ENCODE measurements at places on chromosomes 5 and 9.

DNA sequence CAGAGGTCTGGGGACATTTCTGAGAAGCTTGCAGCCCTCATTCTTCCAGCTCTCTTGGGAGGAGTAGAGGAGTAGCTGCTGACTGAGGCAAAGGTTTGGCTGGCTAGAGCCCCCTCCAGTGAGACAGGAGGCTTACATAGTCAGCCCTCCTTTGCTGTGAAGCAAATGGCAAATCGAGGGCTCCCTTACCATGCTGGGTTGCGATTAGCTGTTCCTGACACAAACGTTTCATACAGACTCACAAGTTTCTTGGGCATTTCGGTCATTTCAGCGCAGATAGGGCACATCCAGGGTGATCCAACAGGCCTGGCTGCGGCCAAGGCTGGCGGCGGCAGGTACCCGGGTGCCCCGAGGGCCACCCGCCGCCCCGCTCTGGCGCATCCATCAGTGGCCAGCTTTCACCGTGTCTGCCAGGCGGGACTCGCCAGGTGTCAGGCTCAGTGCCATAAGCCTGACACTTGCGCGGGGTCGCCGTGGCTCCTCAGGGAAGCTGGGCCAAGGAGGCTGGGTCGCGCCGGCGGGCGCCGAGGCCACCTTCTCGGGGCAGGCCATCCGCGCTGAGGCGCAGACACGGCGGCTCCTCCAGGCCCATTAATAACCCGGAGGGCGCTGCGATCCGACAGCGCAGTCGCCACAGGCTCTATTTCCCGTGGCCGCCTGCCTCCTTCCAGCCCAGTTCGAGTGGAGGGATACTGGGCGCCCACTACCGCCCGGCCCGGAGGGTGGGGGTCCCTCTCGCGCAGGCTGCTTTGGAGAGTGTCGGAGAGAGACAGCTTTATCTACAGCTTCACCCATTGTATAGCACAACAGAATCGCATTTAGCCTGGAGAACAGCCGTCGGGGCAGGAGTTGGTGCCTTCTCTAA is 9.1 kb downstream of the PRDM6 start:
- DNase-seq: no peak

DNA sequence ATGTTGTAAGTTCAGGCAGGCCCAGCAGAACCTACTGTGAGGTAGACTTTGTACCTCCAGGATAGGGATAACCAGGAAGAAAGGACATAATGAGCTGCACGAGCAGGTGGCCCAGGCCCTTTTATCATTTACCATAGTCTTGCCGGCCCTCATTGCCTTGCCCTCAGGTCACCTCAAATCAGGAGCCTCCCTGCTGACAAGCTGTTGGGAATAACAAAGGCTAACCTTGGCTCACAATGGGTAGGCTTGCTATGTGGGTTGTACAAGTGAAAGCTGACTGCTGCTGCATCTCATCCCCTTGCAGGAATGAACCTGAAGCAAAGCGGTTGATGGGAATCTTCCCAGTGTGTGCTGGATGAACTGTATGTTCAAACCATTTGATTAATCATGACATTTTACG is 159.5 kb upstream of the ACTBL2 start:
- no peak for DNase-seq

DNA sequence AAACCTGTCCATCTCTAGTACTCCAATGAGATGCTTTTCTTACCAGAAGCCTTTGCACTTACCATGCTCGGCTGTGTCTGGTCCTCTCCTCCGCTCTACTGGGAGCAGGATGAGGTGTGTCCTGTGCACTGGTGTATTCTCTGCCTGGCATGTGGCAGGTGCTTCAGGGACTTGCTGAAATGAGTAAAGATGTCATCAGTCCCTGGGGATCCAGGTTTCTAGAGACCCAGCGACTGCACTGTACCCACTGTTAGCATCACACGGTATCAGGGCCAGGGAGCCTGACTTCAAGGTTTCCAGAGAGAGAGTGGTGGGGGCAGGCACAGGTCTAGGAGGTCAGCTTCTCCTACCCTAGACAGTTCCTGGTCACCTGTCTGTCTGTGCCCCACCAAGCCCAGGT is 10.5 kb downstream of the PTTG1 start:
- no peak for DNase-seq

GRCh38 chr5:143886651-143887638 is 75.0 kb downstream of the HMHB1 start:
- DNase-seq: peak; percentile 87

GRCh38 chr9:18632632-18633403 is 158.9 kb downstream of the ADAMTSL1 start:
- DNase-seq: peak; percentile 76

DNA sequence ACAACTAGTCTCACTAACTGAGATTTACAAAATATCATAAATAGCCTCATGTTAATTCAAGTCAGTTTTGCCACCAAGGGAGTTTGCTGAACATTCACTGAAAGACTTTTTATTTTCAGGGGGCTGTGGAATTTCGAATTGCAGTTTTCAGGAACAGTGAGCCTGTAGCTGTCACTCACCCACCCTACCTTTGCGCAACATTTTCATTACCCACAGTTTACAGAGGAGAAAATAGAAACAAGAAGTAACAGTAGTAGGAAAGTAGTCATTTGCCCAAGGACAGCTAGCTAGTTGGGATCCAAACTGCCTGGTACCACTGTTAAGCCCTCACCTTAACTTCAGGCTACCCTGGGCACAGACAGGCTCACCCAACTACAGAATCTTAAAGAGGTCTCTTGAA is 154.1 kb downstream of the ADAMTS12 start:
- no peak for DNase-seq

GRCh38 chr5:54385994-54386393 is 69.5 kb upstream of the HSPB3 start:
- DNase-seq: no peak

- DNase-seq: no peak
Observed at GRCh38 chr5:71982717-71983395, 124.4 kb upstream of the MAP1B start.

DNA sequence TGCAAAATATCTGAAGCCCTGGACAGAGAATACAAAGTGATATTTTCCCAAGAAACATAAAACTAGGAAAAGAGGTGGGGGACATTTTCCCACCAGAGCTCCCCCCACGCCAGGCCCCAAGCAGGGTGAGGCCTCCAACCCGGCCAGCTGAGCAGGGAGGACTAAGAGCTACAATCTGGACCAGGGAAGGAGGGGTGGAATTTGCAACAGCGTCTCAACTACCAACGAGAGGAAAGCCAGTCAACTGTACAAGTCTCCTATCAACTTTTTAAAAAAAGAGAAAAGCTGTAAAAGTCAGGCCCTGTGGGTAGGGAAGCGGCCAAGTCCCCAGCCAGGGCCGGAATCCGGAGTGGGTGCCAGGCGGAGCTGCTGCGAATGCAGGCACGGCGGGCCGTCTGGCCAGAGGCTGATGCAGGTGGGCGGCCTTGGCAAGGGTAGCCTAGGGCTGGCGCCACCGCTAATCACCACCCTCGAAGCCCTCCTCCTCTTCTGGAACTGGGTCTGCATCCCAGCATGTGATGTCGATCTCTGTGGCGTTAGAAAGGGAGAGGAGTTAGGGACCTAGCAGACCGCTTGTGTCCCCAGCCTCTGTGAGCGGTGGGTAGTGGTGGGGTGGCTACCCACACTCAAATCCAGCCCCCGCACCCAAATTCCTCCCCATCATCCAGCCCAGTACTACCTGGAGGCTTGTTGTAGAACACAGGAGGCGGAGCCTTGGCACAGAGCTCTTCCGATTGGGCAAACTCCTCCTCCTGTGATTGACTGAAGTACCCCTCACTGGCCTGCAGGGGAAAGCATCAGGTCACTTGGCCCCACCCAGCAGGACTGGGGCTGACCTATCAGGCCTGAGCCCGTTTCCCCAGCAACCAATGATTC is 10.6 kb downstream of the PRR7 start:
- peak; percentile 95 for DNase-seq

- DNase-seq: no peak
Observed at GRCh38 chr9:75452512-75452911, 364.2 kb downstream of the OSTF1 start.

DNA sequence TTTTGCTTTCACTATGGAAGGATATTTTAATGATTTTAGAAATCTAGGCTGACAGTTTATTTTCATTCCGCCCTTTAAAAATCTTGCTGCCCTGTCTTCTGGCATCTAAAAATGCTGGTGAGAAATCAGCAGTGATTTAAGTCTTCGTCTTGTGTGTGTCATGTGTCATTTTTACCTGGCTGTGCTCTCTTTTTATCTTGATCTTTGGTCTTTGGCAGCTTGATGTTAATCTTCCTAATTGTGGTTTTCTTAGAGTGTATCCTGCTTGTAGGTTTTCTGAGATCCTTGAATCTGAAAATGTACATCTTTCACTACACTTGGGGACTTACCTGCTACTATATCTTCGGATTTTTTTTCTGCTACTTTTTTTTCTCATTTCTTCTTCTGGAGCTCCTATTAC is 11.9 kb upstream of the LPCAT1 start:
- DNase-seq: no peak

- no peak for DNase-seq
Observed at GRCh38 chr5:73564018-73564417, 1.4 kb downstream of the ANKRA2 start.

GRCh38 chr5:175897285-175897684 is 25.9 kb downstream of the CPLX2 start:
- no peak for DNase-seq

DNA sequence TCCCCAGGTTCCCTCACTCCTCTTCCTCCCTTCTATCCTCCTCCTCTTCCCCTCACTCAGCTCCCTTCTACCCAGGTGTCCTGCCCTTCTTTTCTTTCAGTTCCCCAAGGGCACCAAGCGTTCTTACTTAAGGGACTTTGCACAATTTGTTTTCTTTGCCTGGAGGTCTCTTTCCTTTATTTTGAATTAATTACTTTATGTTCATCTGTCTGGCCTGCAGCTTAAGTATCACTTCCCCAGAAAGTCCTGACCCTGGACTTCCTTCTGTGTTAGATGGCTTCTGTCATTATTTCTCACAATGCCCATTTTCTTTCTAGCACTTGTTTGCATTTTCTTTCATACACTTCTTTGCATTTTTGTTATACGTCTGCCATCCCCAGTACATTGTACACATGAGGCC is 350.6 kb downstream of the SH3GL2 start:
- DNase-seq: no peak

DNA sequence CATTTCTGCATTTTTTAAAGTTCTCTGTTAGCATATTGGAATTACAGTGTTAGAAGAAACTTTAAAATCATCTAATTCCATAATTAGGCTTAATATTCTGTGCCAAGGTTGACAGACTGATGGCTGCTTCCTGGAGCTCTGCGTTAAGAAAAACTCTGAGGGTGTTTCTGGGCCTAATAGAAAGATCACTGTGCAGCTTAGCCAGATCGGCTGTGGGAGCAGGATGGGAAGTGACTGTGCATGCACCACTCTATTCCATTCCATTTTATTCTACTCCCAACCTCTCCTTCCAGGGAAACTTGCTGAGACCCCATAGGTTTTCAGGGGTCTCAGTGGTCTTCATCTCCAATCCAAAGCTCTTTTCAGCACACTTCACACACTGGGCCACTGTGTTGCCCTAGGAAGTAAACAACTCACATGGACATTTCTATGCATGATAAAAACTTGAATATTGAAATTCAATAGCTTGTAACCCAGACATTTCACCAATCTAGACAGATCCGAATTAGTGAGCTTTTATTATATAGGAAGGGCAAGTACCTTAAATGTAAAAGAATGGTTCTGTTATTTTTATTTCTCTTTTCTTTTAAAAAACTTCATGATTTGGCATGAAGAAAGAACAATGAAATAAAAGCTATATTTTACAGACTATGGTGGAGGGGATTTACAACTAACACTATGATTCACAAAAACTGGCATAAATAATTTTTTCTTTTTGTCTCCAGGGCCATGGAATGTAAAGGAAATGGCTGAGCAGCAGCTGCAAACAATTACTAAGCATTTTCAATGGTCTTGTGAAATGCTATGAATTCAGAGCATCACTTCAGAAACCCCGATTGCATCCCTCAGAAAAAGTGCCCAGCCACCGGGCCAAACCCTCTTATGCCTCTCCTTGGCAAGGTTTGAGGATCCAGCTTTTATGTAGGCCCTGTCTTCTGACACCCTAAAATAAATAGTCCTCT is 51.4 kb upstream of the DAB2 start:
- DNase-seq: peak; percentile 94

DNA sequence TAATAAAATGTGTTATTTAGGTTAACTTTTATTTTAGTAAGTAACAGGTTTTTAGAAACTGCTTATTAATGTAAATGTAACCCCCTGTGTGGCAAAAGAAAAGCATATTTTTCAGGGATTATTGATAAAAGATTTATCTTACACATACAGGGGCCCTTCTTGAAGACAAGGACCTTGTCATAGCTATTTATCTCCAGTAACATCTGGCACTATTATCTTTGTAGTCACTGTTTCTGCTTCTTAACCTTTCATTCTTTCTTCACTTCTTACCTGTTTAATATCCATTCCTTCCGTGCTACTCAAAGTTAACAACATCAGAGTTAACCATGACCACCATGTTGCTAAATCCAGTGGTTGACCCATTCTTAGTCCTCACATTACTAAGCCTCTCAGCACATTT is 117.8 kb upstream of the VCAN start:
- DNase-seq: no peak

DNA sequence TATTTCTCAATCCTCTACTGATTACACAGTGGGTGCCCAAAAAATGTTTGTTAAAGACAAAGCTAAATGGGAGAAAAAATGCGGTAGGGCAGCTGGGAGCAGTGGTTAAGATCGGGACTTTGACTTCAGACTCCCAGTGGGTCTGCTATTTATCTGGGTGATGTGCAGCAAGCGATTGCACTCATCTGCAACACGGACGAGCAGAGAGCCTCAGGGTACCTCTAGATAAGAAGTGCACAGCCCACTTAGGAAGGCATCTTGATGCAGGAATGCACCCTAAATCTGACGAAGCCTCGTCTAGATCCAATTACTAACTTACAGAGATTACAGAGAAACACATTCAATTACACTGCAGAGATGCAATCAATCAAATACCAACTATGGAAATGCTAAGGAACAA is 4.0 kb downstream of the MAPK9 start:
- DNase-seq: no peak

DNA sequence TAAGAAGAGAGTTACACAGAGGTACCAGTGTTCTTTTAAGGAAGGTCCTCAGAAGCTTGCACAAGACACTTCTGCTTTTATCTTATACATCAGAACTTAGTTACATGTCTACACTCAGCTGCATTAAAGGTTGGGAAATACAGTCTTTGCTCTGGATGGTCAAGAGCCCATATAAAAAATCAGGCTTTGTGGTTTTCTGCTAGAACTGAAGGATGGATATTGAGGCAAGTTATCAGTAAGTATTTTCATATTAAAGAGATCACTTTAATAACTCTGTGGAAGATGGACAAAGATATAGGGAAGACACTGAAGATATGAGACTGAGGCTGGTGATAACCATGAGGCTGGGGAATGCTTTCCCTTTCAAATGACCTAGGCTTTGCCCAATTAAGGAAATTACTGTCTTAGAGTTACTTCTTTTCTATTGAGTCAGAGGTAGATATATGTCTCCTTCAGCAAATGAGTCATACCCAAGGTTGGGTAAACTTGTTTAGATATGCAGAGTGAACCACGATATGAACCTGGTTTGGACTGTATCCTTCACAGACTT is 87.0 kb upstream of the TNC start:
- DNase-seq: peak; percentile 97

DNA sequence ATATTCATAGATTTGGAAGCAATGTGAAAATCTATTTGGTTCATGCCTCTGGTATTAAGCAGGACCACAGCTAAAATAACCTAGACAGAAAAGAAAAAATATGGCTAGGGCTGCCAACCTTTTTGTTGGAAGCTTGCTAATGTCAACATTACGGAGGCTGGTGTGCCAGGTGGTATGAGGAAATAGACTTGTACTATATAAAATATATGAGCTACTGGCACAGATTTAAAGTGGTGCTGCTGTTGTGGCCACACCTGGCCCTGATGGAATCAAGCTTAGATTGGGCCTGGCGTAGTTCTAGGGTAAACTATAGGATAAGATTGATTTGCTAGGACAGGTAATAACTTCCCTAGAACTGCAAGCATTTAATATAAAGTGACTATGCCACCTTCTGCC is 10.6 kb upstream of the PARP8 start:
- no peak for DNase-seq
